H4 (cell line): ENCODE measurements at places on chromosomes 1 and 21. TPM values are rescaled to one million over a fixed set of nuclear protein-coding genes. Genes with fewer than 3 reads are reported as not detected.

MROH9 gene
- not detected in 2 replicates for total RNA-seq

SH3BGR gene
- total RNA-seq = 12.8 and 337 TPM in 2 replicates

KRTAP12-2 gene
- total RNA-seq = not detected in 2 replicates

GBP4 gene
- 1.0 and 2.5 TPM in 2 replicates for total RNA-seq

UROD gene
- 125 and 128 TPM in 2 replicates for total RNA-seq

FCGR1A gene
- not detected in 2 replicates for total RNA-seq

NPHS2 gene
- total RNA-seq = not detected in 2 replicates

KCNA3 gene
- not detected in 2 replicates for total RNA-seq

GBP3 gene
- total RNA-seq = 2.1 and 2.4 TPM in 2 replicates

RIPK4 gene
- total RNA-seq = 16.5 and 19.8 TPM in 2 replicates

OLIG2 gene
- total RNA-seq = 1.5 and 1.7 TPM in 2 replicates

RAP1A gene
- total RNA-seq = 20.0 and 32.4 TPM in 2 replicates

CFAP107 gene
- total RNA-seq = not detected in 2 replicates

ANGPTL3 gene
- not detected in 2 replicates for total RNA-seq

ADCY10 gene
- total RNA-seq = 0.02 TPM in 1 of 2 replicates, not detected in the other

LIN9 gene
- total RNA-seq = 7.9 and 10.7 TPM in 2 replicates

OR2M4 gene
- total RNA-seq = not detected in 2 replicates

PTGS2 gene
- 17.0 and 22.1 TPM in 2 replicates for total RNA-seq

SPRR1B gene
- total RNA-seq = not detected in 2 replicates

DENND2C gene
- 0.39 and 0.62 TPM in 2 replicates for total RNA-seq

LDLRAD1 gene
- total RNA-seq = not detected in 2 replicates

PTGER3 gene
- 0.50 and 2.4 TPM in 2 replicates for total RNA-seq

FCRL2 gene
- total RNA-seq = not detected in 2 replicates

SLC1A7 gene
- total RNA-seq = 0.60 and 2.4 TPM in 2 replicates

HAO2 gene
- not detected in 2 replicates for total RNA-seq

NFASC gene
- total RNA-seq = 3.1 and 3.2 TPM in 2 replicates
